GM12878 (cell line): ENCODE measurements at places on chromosomes 11 and 22. TPM values are rescaled to one million over a fixed set of nuclear protein-coding genes. Genes with fewer than 3 reads are reported as not detected.

- no peak within 1 kb of the TSS for H3K27ac ChIP-seq
- H3K4me3 ChIP-seq = no peak within 1 kb of the TSS
- H3K36me3 ChIP-seq = no peaks in the 10 kb centered on the region
- DNase-seq = no peak
Measured at GRCh38 chr11:94303966-94304958, at the start of gene IZUMO1R. Gene IZUMO1R, plus strand, starts transcription at chr11:94304580. Its CDS starts 1,057 bp downstream, at chr11:94305637.

GRCh38 chr11:13298765-13299164 is 21.2 kb downstream of the BMAL1 start:
- no peaks in the 10 kb centered on the region for H3K36me3 ChIP-seq
- peaks cover 14% of the 10 kb centered on the region for H3K4me1 ChIP-seq
- no peak overlapping the region for H3K4me3 ChIP-seq
- no peak overlapping the region for H3K27ac ChIP-seq
- no peak for DNase-seq
- no peaks in the 10 kb centered on the region for H3K27me3 ChIP-seq

TMPRSS5 gene
- total RNA-seq = 0.33 and 0.37 TPM in 2 replicates

DNA sequence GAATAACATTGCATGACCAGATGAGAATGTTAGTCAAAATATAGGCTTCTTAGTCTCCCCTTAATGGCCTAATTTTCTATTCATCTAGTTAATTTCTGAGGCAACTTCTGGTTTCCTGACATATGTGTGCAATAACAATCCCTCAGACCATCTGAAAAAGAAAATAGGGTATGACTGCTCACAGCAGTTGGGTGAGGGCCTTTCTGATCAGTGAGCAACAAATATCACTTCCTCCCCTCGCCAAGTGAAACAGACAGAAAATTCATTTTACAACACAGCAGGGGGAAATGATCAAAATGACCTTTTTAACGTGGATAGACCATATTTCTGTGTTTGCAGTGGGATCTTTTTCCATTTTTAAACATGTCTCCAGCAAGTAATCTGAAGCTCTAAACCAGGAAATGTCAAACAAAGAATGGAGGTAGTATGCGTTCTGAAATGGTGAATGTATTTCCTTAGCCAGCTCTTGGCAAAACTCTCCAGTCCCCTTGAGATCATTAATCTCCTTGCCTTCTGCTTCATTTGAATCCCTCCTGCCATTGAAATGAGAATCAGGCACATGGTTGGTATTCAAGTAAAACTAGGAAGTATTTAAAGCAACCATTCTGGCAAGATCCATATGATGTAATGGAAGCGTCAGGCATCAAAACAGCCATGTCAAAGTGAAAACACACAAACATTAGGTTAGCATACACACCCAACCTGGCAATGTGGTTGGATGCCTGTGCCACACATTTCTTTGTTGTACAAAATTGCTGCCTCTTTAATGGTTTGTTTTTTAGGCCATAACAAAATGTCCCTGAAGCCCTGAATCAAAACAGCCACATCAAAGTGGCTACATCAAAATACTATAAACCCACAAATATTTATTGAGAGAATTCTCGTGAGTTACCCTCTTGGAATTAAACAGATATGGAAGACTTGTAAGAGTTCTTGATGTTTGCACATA is 100.1 kb downstream of the SLC1A2 start:
- H3K27me3 ChIP-seq = no peaks in the 10 kb centered on the region
- DNase-seq = no peak
- H3K4me3 ChIP-seq = no peak overlapping the region
- no peak overlapping the region; the same call in 1 of the 2 replicates for H3K27ac ChIP-seq

GRCh38 chr11:7666292-7666866 is 6.9 kb downstream of the CYB5R2 start:
- peaks cover 13% of the 10 kb centered on the region; the same call in 1 of the 2 replicates for H3K36me3 ChIP-seq
- H3K4me3 ChIP-seq = no peak overlapping the region

- DNase-seq = peak; percentile 20
- H3K4me1 ChIP-seq = peaks cover 20% of the 10 kb centered on the region
- H3K27ac ChIP-seq = no peak overlapping the region
Measured at GRCh38 chr22:25419247-25420113, 145.0 kb upstream of the GRK3 start.

- no peaks in the 10 kb centered on the region for H3K36me3 ChIP-seq
- H3K27ac ChIP-seq = no peak overlapping the region
- no peaks in the 10 kb centered on the region for H3K4me1 ChIP-seq
- H3K4me3 ChIP-seq = no peak overlapping the region
Measured at GRCh38 chr11:5398936-5399335, 15.3 kb downstream of the OR51M1 start.

- no peak for DNase-seq
- H3K4me1 ChIP-seq = no peaks in the 10 kb centered on the region
- no peaks in the 10 kb centered on the region for H3K27me3 ChIP-seq
- no peaks in the 10 kb centered on the region for H3K36me3 ChIP-seq
Measured at GRCh38 chr11:76561245-76561644, 109.3 kb downstream of the LRRC32 start.

- H3K27ac ChIP-seq = no peak overlapping the region
- DNase-seq = no peak
- H3K36me3 ChIP-seq = no peaks in the 10 kb centered on the region
Measured at GRCh38 chr11:91495837-91496236, 728.8 kb upstream of the FAT3 start.

IGSF9B gene
- 0.05 and 0.51 TPM in 2 replicates for total RNA-seq

- DNase-seq = peak; percentile 36
- H3K27ac ChIP-seq = peak overlapping the region; percentile 5; the same call in 1 of the 2 replicates
- H3K4me1 ChIP-seq = no peaks in the 10 kb centered on the region
- 0 out of 2 replicates have a peak overlapping the region, but pooled peaks have one; percentile 22 for H3K4me3 ChIP-seq
- H3K27me3 ChIP-seq = no peaks in the 10 kb centered on the region
- no peaks in the 10 kb centered on the region for H3K36me3 ChIP-seq
Measured at GRCh38 chr11:69382131-69383128, 88.5 kb downstream of the MYEOV start.

GRCh38 chr22:36369922-36370791 is 17.6 kb downstream of the MYH9 start:
- no peak for DNase-seq
- H3K4me3 ChIP-seq = peak overlapping the region; percentile 20; the same call in 1 of the 2 replicates
- H3K36me3 ChIP-seq = peaks cover 20% of the 10 kb centered on the region; the same call in 1 of the 2 replicates
- H3K27ac ChIP-seq = peak overlapping the region; percentile 1
- H3K27me3 ChIP-seq = no peaks in the 10 kb centered on the region
- H3K4me1 ChIP-seq = peaks cover 73% of the 10 kb centered on the region

MYO7A gene
- total RNA-seq = 0.21 and 0.24 TPM in 2 replicates

DNA sequence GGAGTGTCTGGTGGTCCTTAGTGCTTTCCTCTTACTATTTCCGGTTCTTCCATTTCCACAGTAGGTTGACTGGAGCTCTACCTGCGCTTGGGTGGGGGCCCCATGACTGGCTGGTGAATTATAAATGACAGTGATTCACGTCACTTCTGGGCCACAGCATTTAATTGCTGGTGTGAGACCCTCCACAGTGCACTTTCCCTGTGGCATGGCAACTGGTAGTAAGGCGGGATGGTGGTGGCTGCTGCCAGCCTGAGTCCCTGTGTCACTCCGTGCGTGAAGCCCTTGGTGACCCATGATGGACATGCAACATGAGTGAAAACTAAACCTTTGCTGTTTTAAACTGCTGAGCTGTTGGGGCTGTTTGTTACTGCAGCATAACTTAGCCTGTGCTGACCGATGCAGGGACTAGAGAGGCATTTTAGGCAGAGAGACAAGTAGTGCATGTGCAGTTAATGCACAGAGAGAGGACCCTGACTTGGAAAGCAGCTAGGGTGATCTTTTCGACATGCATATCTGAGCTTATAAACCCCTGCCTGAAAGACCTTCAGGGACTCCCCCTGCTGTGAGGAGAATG is 3.1 kb downstream of the PRDM11 start:
- H3K27me3 ChIP-seq = peaks cover 6% of the 10 kb centered on the region; the same call in 1 of the 2 replicates
- no peaks in the 10 kb centered on the region; the same call in 1 of the 2 replicates for H3K4me1 ChIP-seq
- H3K27ac ChIP-seq = no peak overlapping the region
- no peak for DNase-seq

GGTLC2 gene
- not detected in 2 replicates for total RNA-seq

- H3K4me3 ChIP-seq = no peak overlapping the region
- DNase-seq = no peak
- H3K4me1 ChIP-seq = peaks cover 15% of the 10 kb centered on the region
- H3K27ac ChIP-seq = no peak overlapping the region
- peaks cover 2% of the 10 kb centered on the region for H3K36me3 ChIP-seq
Measured at GRCh38 chr22:36492109-36492508, 10.7 kb upstream of the TXN2 start.

GRCh38 chr11:120668537-120668936 is 157.0 kb downstream of the GRIK4 start:
- H3K4me3 ChIP-seq = no peak overlapping the region
- H3K27ac ChIP-seq = no peak overlapping the region
- H3K36me3 ChIP-seq = no peaks in the 10 kb centered on the region
- DNase-seq = no peak
- H3K4me1 ChIP-seq = no peaks in the 10 kb centered on the region

GRCh38 chr22:40345271-40345670 is 1.0 kb upstream of the ADSL start:
- peak overlapping the region; percentile 81 for H3K4me3 ChIP-seq
- H3K36me3 ChIP-seq = no peaks in the 10 kb centered on the region
- DNase-seq = no peak
- no peak overlapping the region; the same call in 1 of the 2 replicates for H3K27ac ChIP-seq
- H3K4me1 ChIP-seq = 0 out of 2 replicates have a peak, but pooled peaks cover 3% of the 10 kb centered on the region

DNA sequence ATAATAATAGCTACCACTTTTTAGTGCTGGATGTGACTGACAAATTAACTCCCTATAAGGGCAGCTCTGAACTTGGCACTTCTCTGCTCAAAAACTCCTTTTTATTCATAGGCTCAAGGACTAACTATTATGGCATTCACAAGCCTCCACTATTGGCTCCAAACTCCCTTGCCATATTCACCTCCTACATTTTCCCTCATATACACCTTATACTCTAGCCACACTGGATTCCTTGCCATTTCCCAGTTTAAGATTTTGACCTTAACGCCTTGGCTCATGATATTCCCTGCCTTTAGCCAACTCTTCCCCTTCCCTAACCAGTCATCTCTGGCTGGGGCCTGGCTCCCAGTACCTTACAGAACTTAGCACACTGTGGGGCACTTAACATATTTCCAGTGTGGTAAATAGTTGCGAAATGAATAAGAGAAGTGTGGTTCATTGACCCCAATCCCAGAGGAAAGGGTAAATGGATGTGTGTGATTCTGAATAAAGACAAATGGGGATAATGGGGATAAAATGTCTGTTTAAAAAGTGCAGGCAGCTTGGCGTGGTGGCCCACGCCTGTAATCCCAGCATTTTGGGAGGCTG is 40.0 kb upstream of the SORL1 start:
- H3K4me3 ChIP-seq = no peak overlapping the region
- H3K27me3 ChIP-seq = no peaks in the 10 kb centered on the region
- DNase-seq = no peak

FJX1 gene
- total RNA-seq = 25.9 and 26.1 TPM in 2 replicates

- no peak overlapping the region for H3K27ac ChIP-seq
- no peak for DNase-seq
- H3K36me3 ChIP-seq = no peaks in the 10 kb centered on the region
- H3K4me1 ChIP-seq = no peaks in the 10 kb centered on the region
- H3K4me3 ChIP-seq = no peak overlapping the region
Measured at GRCh38 chr11:45237711-45238315, 48.3 kb downstream of the SYT13 start.

MS4A13 gene
- total RNA-seq = not detected in 2 replicates

GRCh38 chr11:46339816-46340215 is 7.4 kb upstream of the DGKZ start:
- no peaks in the 10 kb centered on the region; the same call in none of the 2 replicates for H3K27me3 ChIP-seq
- H3K4me1 ChIP-seq = peaks cover 1% of the 10 kb centered on the region
- H3K27ac ChIP-seq = no peak overlapping the region
- no peak overlapping the region for H3K4me3 ChIP-seq

DNA sequence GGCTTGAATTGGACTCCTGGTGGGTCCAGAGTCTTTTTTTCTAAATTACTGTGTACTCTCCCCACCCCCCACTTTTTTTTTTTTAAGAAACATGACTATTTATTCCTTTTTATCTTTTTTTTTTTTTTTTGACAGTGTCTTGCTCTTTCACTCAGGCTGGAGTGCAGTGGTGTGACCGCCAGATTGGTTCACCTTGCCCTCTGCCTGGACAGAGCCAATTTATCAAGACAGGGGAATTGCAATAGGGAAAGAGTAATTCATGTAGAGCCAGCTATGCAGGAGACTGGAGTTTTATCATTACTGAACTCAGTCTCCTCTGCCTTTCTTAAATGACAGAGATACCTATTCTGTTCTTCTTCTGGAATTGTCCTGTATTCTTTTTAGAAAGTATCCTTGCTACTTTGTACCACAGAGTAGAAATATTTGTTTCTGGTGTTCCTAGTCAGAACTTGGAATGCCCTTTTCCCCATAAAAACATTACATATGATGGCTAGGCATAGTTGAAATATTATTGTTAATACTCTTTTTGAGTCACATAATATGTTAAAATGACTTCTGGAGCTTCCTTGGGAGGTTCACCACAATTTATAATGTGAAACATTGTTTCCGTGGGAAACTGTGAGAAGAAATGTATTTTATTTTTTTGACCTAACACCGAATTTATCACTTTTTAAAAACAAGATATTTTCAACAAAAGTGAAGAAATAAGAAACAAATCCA is 95.6 kb downstream of the UVRAG start:
- H3K27ac ChIP-seq = no peak overlapping the region
- no peak overlapping the region for H3K4me3 ChIP-seq
- H3K4me1 ChIP-seq = peaks cover 28% of the 10 kb centered on the region
- peaks cover 2% of the 10 kb centered on the region for H3K36me3 ChIP-seq
- no peak for DNase-seq
- no peaks in the 10 kb centered on the region for H3K27me3 ChIP-seq

DNA sequence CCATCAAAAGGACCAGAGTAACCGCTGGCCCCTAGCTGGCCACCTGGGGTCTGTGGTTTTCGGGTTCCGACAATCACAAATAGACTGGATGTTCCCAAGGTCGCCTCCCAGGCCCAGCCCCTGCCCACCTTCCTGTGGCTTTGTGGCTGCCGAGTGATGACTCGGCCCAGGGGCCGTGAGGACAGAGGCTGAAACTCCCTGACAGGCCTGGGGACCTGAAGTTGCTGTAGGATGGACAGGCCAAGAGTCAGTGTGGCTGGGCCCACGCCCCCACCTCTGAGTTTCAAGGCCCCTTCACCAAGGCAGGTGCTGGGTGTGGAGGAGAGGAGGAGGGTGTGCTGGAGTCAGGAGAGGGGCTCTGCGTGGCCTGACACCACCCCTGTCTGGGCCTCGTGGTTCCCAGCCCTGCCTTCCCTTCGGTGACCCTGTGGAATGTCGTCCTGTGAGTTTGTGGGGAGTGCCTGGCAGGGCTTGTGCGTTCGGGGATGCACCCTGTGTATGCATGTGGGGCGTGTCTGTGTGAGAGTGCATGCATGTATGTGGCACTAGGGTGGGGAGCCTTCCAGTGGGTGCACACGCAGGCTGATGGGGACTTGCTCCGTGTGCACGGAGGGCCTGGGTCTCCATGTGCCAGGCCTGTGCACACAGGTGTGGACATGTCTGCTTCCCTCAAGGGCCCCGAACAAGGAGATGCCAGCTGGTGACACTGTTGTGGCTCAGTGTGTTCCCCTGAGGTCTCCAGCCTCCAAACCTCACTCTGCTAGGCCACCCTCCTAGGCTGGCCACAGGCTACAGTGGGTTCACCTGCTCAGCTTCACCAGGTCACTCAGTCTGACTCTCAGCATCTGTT is 8.4 kb upstream of the MGAT3 start:
- H3K4me3 ChIP-seq = peak overlapping the region; percentile 94
- H3K4me1 ChIP-seq = peaks cover 67% of the 10 kb centered on the region
- no peaks in the 10 kb centered on the region for H3K27me3 ChIP-seq
- no peaks in the 10 kb centered on the region for H3K36me3 ChIP-seq
- DNase-seq = no peak

- no peaks in the 10 kb centered on the region; the same call in 1 of the 2 replicates for H3K36me3 ChIP-seq
- no peak for DNase-seq
- H3K27me3 ChIP-seq = no peaks in the 10 kb centered on the region
- H3K27ac ChIP-seq = no peak overlapping the region
Measured at GRCh38 chr22:29224121-29224858, 18.6 kb downstream of the EMID1 start.
